Stimulated activated CD4-positive, alpha-beta T cell treated with anti-CD3 and anti-CD28 coated beads, Interleukin-15, amount 100 ng/mL, for 24 hours (primary cell): ENCODE measurements at places on chromosomes 13 and 19.

DNA sequence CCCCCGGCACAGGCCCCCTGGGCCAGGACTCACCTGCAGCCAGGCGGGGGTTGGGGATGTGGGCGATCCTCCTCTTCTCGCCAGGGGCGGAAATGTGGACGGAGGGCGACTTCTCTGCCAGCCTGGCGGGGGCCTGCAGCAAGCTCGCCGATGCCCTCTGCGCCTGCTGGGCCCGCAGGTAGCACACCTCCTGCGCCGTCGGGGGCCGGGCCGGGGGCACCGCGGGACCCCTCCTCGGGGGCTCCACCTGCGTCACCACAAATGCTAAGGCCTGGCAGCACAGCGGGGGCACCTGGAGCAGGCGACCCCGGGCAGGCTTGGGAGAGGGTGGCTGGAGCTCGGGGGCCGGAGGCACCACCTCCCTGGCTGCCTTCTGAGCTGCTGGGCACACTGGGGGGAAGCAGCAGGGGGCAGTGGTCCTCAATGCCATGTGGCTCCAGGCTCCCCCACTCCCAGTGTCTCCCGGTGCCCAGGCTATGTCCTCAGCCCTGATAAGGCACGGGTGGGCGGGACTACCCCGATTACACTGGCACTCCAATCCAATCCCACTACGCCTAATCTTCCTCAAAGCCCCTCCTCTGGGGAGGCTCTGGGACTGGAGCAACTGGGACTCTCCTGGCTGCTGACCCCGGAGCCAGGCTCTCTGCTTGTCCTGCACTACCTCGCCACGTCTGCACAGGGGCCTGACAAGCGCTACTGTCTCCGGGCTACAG lies 11.6 kb upstream of the ATP8B3 start:
- DNase-seq, result no peak

GRCh38 chr13:39345982-39346381 lies 257.0 kb downstream of the LHFPL6 start:
- no peak for DNase-seq

DNA sequence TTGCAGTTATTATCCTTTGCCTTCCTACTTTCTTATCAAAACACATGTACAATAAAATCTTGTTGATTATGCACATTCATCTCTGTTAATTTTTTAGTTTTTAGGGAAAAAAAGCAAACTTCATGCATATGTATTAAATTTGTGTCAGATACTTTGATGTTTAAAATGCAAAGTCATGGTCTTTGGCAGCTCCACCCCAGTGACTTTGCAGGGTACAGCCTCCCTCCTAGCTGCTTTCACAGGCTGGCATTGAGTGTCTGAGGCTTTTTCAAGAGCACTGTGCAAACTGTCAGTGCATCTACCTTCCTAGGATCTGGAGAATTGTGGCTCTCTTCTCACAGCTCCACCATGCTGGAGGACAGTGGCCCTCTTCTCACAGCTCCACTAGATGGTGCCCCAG lies 1988.1 kb upstream of the PCDH20 start:
- DNase-seq, result no peak

GRCh38 chr19:5104871-5105351 lies 136.0 kb downstream of the KDM4B start:
- DNase-seq, result no peak

DNA sequence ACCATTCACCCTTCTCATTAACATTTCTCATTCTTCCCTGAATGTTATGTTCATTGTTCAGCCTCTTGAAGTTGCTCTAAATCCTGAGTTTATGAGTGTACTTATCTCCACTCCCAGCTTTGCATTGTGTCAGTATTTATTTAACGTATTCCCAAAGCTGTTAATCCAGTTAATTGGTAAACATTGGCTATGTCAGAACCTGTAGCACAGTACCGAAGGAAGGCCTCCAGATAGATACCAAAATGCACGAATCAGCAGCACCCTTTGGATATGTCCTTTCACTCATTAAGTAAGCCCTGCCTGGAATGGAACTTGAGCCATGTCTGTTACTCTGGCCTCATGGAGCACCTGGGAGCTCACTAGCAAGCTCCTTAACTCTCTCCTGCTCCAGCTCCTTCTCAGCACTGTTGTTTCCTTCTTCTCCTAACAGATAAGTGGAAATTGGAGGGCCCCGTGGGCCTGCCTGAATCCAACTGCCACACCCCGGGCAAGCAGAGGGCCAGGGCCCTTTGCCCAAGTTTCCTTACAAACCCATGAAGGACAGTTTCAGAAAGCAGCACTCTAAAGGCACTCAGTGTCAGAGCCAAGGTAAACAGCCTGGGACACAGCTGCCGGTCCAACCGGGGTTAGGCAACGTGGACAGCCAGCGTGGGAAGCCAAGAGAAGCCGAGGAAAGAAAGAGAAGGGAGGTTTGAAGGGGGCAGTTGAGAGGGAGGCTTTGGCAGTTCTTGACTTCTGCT lies 155.0 kb upstream of the SERP2 start:
- DNase-seq, result no peak
